ENCODE measurements at places on chromosomes 3 and 15.

DNA sequence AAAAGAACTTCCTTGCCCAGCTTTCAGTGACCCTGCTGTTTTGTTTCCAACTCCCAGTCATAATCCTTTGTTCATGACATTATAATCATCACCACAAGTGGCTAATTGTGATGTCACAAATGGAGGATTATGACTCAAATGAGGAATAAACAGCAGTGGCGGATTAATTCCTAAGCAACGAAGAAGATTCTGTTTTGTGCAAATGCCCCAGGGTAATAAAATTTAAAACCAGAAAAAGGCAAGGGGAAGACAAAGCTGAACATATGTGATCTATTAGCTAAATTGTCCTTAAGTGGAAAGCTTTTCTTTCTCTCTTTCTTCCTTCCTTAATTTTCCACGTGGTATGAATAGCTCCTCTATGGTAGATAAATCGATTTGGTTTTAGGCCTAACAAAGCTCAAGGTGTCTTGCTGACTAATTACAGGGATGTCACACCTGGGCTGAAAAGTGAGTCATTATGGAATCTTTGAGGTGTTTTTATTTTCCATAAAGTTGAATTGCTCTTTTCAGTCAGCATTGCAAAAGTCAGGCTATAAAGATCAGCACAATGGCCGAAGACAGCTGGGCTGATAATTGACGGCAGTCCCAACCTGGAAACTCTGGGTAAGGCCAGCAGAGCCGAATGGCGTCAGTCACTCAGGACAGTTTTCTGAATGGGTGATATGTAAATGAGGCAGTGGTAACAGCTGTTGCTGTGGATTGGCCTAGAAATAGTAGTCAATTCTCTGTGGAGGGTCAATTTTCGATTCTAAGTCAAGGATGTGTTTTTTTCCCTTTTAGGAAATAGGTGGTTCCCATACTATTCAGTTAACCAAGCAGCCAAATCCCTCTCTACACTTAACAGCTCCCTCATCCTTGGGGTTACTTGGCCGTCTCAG is 121.5 kb downstream of the PTPRG start:
- DNase-seq, result peak; percentile 76

DNA sequence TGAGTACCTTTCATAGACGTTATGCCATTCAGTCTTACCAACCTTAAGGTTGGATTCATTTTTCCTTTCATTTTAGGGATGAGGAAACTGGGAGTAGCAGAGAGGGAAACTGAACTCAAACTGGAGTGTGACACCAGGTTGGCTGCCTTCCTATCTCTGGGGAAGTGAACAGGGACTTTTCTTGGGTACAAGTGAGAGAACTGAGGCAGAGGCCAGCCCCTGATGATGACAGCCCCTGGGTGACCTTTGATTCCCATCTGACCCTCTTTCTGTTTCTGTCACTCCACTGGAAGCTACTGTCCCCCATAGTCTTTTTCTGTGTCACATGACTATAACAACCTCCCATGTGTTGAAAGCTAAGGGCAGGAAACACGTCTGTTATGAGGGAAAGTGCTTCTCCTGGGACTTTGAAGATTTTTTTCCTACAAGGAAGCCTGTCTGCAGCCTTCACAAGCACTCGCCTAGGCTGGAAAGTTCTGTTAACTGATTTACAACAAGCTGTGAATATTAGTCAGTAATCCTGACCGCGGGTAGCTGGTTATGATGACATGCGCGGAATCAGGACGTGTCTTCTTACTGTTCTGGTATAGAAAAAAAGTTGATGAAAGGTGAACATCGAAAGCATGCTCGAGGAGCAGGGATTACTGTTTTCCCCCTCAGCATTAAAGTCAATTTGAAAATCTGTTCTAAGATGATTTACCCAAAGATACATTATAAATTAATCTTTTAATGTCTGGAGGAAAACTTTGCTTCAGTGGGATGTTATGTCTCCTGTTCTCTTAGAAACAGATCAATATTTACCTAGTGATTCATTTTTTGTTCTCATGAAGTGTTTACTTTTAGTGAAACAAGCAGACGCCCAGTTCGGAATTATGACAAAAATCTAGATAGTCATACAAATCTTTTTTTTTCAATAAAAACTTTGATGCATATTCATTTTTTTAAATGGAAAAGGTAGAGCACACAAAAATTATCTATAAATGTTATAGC is 31.5 kb downstream of the ABHD2 start:
- no peak for DNase-seq

DNA sequence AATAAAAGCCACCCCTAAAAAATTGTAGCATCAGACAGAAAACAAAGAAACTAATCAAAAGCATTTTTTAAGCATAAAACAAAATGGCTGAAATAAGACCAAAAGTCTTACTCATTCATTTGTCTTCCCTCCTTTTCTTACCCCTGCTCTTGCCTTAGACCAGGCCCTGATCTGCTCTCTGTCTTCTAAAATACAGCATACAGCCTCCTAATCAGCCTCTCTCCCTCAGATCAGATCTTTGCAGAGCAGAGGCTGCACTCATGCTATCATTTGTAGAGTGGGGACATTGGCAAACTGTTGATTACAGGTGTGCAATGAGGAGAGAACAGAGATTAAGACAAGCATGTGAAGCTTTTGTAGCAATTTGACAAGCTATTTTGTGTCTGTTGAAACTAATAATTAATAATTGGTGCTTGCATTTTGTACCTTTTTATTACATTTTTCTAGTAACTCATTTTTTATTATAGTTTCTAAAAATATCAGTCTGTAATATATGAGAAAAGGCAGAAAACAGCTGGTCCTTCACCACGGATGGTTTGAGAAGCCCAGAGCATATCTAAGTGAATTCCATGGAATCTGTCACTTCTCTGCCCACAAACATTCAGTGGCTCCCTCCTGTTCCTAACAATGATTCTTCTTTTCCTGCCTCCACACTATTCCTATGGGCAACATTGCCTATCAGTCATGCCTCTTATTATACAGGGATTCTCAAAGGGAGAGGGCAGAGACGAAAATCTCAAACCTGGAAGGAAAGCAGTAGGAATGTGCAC is 286.2 kb upstream of the STT3B start:
- no peak for DNase-seq

DNA sequence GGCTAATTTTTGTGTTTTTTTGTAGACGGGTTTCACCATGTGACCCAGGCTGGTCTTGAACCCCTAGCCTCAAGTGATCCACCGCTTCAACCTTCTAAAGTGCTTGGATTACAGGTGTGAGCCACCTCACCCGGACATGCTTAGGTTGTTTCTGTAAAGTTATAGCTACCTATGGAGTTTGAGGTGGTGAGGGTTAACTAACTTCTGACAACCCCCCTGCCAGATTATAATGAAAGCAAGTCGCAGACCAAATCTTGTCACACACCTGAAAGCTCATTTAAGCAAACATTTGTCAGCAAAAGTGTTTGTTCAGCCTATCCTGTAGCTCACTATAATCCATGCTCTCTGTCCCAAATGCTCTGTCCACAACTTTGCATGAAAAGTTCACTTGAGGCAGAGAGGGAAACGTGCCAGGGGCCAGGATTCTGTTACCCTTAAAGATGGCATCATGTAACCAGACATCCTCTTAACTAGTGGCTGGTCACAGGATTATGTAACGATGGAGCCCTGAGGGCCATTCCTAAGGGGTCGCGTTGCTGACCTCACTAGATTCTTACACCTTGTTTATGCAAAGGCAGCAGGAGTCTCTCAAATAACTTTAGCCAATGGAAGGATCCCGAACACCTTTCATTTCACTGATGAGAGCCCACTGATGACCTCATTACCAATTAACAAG is 24.1 kb upstream of the SENP5 start:
- DNase-seq, result peak; percentile 34

DNA sequence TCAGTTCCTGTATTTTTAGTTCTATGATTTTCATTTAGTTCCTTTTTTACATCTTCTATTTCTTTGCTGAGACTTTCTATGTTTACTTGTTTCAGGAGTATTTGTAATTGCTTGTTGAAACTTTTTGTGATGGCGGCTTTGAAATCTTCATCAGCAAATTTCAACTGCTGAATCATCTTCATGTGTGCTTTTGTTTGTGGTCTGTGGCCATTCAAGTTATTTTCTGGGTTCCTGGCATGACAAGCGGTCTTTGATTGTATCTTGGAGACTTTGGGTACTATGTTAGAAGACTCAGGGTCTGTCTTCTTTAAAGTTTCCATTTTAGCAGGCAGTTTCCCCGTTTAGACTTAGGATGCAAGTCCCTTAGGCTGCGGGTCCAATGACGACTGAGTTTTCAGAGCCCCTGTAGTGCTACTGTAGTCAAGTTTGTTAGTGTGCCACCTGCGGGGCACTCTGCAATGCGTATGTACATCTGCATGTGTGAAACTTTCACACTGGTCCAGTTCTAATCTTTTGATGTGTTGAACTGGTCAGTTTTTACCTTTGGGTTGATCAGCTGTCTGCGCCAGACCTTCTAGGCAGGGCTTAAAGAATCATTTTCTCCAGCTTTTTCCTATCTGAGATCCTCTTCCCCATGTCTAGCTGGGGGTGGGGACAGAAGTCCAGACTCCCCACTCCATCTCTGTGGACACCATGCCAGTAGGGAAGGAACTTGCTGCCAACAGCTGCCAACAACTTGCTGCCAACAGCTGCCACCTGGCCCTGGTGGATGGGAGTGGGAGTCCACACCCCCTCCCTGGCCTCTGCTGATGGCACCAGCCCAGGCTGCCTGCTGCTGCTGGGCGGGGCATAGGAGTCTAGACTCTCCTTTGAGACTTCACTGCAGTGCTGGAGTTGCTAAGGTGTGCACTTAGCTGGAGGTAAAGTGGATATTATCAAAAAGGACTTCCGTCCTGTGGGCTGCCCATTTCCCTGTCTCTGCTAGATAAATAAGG is 190.9 kb downstream of the TJP1 start:
- DNase-seq, result no peak

- DNase-seq, result no peak
Observed at GRCh38 chr3:24316887-24317383, 177.7 kb downstream of the THRB start.

Data from EH (cell line).